Fibroblast of pulmonary artery (primary cell): ENCODE measurements at places on chromosomes 2 and 18.

- no peak for DNase-seq
Measured at GRCh38 chr2:159267921-159268320, 18.6 kb downstream of the WDSUB1 start.

GRCh38 chr2:240629619-240629967 lies 4.3 kb downstream of the GPR35 start:
- DNase-seq = no peak

DNA sequence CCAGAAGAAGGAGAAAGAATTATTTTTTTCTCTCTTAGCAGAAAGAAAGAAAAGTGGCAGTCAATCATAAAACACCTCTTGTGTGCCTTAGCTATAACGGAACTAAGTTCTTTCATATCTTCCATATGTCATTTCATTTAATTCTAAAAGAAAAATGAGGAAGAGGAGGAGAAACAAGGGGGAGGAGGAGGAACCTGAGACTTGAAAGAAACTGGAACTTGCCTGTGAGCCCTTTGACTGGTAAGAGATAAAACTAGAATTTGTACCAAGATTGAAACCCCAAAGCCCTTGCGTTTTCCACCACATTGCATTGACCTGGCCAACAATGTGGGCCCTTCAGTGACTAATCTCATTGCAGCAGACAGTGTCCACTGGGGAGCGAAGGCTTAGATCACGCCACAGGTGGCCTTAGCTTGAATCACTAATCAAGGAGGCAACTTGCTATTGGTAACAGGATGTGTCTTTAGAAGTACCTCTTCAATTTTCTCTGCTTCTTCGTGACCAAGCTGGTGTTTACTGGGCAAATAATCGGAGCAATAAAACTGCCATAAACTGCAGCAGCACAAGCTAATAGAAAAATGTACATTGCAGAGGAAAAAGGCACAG lies 307.9 kb downstream of the CLIP4 start:
- DNase-seq = no peak

DNA sequence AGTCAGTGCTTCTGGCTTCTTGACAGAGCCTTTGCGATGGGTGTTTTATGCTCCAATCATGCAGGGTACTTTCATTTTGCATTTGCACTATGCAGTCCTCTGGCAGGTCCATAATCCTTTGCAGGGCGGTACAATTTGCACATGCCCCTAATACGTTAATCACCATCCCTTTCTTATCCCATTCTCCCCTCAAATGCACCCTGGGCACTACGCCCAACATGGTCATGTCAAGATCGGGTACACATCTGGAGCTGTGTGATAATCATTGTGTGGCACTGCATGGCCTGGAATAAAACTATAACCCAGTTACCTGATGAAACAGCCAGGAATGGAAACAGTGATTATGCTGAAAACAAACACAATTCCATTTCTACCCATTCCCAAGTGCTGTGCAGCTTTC lies 27.7 kb downstream of the LOXHD1 start:
- DNase-seq = no peak

DNA sequence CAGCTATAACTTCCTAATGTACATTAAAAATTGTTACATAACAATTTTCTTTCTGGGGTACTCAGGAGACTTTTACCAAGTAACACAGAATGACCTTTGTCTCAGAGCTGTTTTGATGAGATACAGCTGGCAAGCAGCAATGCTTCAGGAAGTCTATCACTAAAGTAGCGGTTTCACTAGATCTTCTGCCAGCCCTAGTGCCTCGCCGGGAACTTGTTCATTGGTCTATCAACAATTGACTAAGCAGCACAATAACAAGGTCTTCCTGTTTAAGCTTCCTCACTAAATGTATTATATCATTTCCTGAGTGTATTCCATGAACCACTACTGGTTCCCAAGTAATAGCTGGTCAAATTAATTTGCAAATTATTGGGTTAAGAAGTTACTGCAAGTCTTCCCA lies 69.2 kb downstream of the TRIP12 start:
- DNase-seq = peak; percentile 88

DNA sequence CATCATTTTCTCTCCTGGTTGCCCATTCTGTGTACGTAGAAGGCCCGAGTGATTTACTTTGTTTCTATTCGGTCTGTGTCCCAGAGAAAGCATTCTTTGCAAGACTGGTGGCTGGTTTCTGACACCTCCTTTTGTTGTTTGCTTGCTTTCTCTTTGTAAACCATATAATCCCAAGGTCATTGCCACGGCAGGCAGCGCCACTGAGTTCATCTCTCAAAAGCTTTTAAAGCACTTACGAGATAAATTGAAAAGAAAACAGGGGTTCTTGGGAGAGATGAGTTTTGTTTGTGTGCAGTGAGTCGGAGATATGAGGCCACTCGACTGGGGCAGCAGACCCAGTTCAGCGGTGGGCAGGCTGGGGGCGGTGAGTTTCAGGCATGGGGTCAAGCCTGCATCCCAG lies 137.6 kb downstream of the NCK2 start:
- DNase-seq = no peak

DNA sequence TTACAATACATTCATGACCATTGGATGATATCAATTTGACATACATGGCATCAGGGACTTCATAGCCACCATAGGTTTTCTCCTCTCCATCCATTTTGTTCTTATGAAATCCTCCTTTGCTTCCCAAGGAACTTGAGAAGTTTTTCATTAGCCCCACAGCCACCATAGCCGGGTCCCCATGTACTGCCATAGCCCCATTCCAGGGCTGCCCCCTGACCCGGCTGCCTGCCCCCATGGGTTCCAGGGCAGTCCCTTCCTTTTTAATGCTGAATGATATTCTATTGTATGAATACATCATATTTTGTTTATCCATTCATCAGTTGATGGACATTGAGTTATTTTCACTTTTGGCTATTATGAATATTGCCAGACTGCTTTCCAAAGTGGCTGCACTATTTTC lies 20.4 kb downstream of the ATP6V1B1 start:
- no peak for DNase-seq

DNA sequence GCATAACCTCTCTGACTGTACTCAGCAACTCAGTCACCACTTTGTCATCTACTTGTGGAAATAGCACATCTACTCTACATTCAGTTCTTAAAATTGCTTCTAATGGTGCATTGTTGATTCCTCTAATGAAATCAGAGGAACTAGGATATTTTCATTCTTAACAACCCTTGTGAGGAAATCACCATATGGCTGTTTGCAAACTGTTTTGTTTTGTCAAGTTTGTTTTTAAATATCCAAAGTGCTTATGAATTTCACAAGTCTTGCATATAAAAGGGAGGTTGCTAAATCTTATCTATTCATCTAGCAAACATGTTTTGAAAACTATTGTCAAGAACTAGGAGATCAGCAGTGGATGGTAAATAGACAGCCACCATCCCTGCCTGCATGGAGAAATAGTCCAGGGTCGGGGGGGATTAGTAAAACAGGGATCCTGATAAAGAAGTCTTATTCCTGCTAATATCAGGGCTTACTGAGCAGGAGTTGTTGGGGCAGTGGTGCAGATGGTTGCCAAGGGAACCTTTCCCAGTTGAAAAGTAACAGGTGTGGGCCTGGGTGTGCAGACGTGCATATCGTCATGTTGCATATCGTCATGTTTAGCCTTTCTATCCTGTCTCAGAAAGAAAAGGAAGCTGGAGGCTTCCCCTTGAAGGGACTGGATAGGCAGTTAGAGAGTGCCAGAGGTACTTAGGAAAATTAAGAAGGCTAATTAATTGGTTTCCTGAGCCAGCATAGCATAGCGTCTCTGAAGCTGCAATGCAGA lies 7.5 kb upstream of the MYO3B start:
- no peak for DNase-seq

GRCh38 chr2:102661846-102662245 lies 42.5 kb downstream of the SLC9A2 start:
- no peak for DNase-seq

DNA sequence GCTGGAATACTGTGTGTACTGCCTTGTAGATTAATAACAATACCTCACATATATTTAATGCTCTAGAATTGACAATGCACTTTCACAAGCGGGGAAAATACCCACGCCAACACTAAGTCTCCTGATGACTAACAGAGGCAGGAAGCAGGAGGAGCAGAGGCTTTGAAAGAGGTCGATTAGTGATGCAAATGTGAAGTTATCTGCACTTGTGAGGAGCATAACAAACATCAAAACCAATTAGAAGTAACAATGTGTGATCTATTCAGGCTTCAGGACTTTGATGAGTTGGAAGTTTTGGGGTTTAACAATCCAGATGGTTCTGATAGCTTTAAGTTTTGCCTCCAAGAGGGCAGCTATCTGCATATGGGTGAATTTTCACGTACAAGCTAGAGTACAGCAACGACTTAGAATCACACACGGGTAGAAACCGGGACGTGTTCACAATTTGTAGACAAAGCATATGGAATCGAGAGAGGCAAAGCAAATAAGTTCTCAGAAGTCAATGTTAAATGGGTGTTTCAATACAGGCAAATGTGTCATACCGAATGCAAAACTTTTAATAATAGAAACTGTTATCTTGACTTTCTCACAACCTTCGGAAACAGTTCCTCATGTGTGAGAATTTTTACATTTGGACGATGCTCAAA lies 114.5 kb downstream of the METTL8 start:
- DNase-seq = peak; percentile 74
